Panc1 (cell line): ENCODE measurements at places on chromosomes 12 and 14. TPM values are rescaled to one million over a fixed set of nuclear protein-coding genes. Genes with fewer than 3 reads are reported as not detected.

GRCh38 chr14:31122098-31122611 lies 85.4 kb downstream of the HECTD1 start:
- DNase-seq = no peak

DNA sequence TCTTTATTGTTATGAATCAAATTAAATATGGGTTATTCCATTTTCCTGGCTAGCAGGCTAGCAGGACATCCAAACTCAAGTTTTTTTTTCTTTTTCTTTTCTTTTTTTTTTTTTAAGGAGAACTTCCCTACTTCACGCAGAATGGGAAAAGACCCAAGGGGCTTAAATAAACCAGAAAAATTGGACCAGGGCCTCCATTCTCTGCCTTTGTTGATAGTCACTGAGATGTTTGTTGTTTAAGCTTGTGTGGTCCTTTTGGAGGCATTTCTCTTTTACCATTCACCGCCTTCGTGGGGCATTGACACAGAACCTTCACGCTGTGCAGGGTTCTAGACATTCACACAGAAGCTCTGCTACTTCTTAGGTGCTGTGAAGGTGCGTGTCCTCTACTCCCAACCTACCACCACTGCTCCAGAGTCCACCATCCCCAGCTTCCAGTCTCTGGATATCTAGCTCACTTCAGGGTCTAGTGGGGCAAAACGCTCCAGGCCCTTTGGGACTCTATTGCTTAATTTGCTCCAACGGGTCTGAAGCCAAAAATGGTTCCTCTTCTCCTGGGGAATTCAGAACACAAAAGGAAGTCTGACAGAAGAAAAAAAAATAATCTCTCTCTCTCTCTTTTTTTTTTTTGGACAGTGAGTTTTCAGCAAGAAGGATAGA lies 301.3 kb downstream of the AEBP2 start:
- no peak for DNase-seq

GRCh38 chr14:56868660-56869059 lies 58.4 kb upstream of the OTX2 start:
- no peak for DNase-seq

DNA sequence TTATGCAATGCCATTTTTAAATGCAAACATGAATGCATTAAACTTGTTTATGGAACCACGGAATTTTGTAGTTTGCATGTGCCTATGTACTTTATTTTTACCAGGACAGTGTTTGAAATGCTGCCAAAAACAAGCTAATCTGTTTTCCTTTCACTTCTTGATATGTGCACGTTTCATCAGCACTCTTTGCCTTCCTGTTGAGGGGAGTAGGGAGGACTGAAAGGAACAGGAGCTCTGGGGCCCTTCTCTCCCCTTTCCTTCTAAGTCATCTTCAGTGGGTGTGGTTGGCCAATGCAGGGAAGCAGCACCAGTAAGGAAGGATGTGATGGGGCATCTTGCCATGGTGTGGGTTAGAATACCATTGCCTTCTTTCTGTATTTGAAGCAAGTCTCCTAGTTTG lies 12.1 kb upstream of the PPP4R4 start:
- DNase-seq = no peak

GRCh38 chr12:52616680-52617402 lies 1.5 kb downstream of the KRT73 start:
- DNase-seq = no peak

DNA sequence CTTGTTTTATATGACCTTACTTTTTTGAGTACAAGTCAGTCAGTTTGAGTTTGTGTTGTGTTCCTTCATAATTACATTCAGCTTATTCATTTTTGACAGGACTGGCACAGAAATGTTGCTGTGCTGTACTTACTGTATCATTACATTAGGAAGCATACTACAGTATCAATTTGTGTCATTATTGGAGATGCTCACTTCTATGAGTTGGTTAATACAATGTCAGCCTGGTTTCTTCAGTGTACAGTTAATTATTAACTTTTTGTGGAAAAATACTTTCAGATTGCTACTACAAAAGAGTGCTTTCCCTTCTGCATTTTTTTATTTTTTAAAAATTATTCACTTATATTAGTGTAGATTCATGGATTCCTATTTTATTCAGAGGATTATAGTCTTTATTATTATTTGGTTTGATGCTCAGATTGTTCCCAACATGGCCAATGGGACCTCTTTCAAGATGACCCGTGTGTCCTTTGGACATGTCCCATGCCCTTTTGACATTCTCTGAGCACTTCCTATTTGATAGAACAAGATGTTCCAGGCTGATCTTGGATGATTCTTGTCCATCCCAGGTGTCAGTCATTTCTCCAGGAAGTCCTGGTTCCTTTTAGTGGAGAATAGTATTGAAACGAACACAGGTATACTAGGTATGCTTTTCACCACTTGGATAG lies 66.6 kb downstream of the MON2 start:
- DNase-seq = no peak

GRCh38 chr12:68381476-68382219 lies 49.5 kb upstream of the MDM1 start:
- no peak for DNase-seq

DNA sequence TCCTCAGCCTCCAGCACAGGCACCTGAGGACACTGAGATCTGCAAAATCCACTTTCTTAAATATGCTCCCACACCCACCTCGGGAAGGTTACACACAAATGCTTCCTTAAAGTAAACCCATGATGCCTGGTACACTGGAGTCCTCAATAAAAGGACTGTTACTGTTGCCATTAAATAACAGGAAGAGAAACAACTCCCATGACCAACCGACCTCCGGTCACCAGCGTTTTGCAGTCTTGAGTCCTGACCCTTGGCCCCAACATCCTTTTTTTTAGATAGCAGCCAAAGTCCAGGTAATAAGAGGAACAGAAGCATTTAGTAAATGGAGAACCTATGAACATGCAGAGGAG lies 42.4 kb downstream of the ITPK1 start:
- DNase-seq = no peak

- no peak for DNase-seq
Observed at GRCh38 chr12:22787557-22787956, 162.6 kb downstream of the ETNK1 start.

Gene SPTB
- total RNA-seq = 0.13 TPM

Gene PTPRB
- 0.33 TPM for total RNA-seq

Gene ALG10B
- 7.2 TPM for total RNA-seq

Gene ANKRD33
- total RNA-seq = 0.21 TPM

Gene KCNMB4
- 0.13 TPM for total RNA-seq

Gene SMCO2
- total RNA-seq = 0.36 TPM

Gene IRAK3
- total RNA-seq = 2.4 TPM

Gene GPR68
- 0.28 TPM for total RNA-seq

Gene RPS6KL1
- total RNA-seq = 14.9 TPM
